ENCODE measurements at places on chromosomes 16 and 17.

DNA sequence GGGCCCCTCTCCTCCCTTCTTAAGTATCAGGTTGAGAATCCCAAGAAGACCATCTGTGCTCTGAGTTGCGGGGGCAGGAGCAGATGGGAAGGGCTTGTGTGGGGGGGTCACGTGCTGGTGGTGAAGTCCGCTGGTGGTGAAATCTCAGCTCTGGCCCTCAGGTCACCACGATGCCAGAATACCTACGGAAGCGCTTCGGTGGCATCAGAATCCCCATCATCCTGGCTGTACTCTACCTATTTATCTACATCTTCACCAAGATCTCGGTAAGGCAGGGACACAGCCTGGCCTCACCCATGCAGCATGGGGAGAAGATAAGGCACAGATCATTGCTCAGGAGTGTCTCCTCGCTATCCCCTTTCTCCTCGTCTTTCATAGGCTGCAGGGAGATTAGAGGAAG, 29.7 kb downstream of the SLC5A11 start:
- DNase-seq: no peak

GRCh38 chr17:48543107-48543853, 1.6 kb downstream of the HOXB2 start:
- DNase-seq: peak; percentile 71

GRCh38 chr16:56988161-56988947, 1.0 kb upstream of the NLRC5 start:
- no peak for DNase-seq

DNA sequence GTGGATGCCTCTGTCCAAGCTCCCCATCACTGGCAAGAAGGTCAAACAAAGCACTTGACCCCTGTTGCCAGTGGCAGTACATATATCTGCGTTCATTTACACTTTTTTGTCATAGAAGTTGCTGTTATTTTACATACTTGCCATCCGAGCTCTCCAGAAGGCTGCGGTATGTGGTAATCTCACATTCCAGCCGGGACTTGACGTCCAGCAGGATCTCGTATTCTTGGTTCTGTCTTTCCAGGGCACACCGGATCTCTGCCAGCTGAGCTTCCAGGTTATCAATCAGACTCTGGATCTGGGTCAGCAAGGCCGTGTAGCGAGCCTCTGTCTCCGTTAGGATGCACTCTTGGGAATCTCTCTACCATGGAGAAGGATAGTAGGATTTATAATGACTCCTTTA, 6.6 kb downstream of the KRT39 start:
- DNase-seq: no peak

DNA sequence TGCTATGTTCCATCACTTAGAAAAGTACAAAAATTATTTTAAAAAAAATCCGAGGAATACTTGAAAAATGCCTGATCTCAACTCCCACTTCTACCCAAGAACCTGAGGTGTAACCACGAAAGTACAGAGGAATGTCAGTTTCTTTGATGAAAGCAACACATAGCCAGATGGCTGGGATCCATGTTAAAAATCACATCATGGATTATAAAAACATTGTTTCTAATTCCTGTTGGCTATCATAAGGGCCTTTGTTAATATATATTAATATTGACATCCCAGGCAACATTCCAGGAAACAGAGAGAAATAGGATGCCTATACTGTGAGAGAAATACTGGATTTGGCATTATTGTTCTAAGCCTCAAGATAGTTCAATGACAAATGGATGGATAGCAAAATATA, 115.3 kb downstream of the SKAP1 start:
- DNase-seq: no peak

DNA sequence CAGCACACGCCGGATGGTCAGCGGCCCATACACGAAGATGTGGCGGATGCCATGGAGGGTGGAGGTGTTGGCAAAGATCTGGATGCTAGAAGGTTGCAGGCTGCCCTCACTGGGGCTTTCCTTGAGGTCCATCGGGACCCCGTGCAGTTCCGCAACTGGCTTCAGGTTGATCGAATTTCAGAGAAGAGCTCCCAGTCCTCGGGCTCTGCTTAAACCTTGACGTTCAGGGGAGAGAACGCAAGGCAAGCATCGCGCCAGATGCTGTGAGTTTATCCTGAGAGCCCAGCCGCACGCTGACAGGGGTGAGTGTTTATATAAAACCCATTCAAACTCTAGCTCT, 98.7 kb upstream of the CCL2 start:
- DNase-seq: no peak

DNA sequence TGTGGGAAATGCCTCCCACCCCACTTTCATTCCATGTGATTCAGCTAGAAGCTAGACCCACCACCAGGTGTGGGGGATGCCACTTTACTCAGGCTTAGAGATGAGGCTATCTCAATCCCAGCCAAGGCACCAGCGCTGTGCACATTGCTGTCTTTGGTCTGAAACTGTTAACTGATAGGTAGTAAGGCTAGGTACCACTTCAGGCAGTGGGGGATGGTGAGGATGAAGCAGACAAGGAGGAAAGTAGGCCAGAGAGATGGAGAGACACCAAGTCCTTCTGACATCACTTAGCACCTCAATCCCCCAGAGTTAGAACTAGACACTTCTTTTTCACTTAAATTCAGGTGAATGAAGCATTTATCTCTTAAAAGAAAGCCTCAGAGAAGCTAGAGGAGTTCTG, 35.8 kb downstream of the ADAMTS18 start:
- no peak for DNase-seq

DNA sequence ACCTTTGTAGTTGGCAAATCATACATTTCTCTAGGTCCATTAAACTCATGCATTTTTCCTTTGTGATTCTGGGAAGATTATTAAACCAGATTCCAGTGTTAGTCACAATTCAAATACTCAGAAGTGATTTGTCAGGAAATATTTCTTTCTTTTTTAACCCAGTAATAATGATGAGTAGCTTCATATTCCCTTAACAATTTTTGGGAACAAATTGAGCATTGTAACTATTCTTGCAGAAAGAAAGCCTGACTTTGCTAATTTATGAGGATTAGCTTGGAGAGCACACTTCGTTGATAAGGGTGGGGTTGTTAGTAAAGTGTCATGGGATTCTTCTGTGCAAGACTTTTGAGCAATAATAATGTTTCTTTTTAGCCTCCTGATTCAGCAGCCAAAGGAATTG, 18.7 kb upstream of the KRT24 start:
- no peak for DNase-seq

- DNase-seq: no peak
Observed at GRCh38 chr16:66320774-66321173, 45.7 kb upstream of the CDH5 start.

- DNase-seq: no peak
Observed at GRCh38 chr16:66457888-66458287, 30.8 kb downstream of the BEAN1 start.

- DNase-seq: no peak
Observed at GRCh38 chr16:65545413-65545956, 423.6 kb upstream of the CDH11 start.

DNA sequence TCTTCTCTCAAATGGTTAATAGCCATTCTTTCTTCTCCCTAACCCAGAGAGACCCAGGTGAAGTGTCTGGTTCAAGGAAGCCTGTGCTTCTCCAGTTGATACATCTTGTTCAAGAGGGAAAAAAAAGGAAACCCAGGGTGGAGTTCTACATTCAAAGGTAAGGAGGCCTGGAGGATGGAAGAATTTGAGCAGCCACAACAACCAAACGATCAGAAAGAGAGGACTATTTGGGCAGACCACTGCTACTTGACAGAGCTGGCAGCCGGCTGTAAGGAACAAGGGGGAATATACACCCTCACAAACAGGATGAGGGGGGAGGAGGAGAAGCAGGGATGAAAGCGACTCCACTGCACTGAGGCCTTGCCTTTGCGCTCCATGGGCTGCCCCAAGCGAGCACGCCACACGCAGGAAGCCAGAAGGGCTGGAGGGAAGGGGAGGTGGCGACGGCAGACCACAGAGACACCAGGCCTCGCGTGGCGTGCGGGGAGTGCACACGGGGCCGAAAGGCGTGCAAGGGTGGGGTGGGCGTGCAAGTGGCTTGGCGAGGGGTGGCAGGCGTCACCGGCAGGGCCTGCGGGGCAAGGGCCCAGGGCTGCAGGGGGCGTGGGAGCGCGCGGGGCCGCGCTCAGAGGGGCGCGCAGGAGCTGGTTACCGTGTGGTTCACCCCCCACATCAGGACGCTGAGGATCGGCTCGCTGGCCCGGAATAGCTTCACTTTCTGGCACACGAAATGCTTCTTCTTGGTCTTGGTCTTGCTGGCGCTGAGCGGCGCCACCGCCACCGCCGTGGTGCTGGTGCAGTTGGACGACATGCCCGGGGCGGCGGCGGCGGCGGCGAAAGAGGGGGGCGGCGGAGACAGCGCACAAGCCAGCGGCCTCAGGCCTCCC, 499 bp downstream of the PIP4K2B start:
- DNase-seq: peak; percentile 57

GRCh38 chr16:78259873-78260272, 160.4 kb downstream of the WWOX start:
- no peak for DNase-seq

All from activated CD4-positive, alpha-beta T cell treated with anti-CD3 and anti-CD28 coated beads, Interleukin-2, amount 50 U/mL, for 16 hours (primary cell).